Stimulated activated CD8-positive, alpha-beta memory T cell treated with anti-CD3 and anti-CD28 coated beads, Interleukin-12 subunit alpha, Interleukin-12 subunit beta, amount 100 ng/mL, for 4 hours (primary cell): ENCODE measurements at places on chromosomes 11 and 22.

DNA sequence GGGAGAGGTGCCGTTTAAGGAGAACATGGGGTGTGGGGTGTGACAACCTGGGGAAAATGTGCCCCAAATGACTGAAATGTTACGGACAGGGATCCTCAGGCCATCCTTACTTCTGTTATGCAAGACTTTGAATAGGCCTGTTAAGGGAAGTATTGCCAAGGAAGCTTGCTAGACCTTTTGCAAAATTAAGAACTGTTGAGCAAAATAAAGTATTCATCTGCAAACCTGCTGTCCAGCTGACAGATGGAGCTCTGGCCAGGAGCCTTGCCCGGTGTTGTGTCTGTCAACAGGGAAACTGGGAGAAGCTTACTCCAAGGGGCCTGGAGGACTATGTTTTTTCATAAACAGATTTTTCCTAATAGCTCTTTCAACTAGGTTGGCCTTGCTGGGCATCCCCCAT, 48.0 kb downstream of the FAT3 start:
- DNase-seq = no peak

- DNase-seq = no peak
These were observed 83.9 kb downstream of the ETS1 start for GRCh38 chr11:128503245-128503991.

- no peak for DNase-seq
These were observed 480 bp downstream of the TRIM34 start for GRCh38 chr11:5625281-5625680.

- DNase-seq = no peak
These were observed 116.4 kb downstream of the STIM1 start for GRCh38 chr11:3971756-3972404.

- no peak for DNase-seq
These were observed 6.0 kb downstream of the MPST start for GRCh38 chr22:37025500-37026070.
